ENCODE measurements at places on chromosomes 2 and 18.

- DNase-seq, result no peak
Observed at GRCh38 chr2:202486351-202486750, 110.2 kb downstream of the BMPR2 start.

DNA sequence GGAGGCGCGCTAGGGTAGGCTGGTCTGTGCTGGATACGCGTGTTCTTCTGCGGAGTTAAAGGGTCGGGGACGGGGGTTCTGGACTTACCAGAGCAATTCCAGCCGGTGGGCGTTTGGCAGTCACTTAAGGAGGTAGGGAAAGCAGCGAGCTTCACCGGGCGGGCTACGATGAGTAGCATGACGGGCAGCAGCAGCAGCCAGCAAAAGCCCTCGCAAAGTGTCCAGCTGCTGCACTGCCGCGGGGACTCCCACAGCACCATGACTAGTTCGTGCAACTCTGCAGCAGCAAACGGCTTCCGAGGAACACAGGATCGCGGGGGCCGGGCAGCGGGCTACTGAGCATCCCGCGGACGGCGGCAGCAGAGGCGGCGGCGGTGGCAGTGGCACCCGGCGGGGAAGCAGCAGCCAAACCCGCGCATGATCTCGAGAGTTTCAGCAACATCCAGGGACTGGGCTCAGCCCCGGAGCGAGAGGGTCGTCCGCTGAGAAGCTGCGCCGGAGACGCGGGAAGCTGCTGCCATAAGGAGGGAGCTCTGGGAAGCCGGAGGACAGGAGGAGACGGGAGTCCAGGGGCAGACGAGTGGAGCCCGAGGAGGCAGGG, 368 bp downstream of the TMEFF2 start:
- DNase-seq, result no peak

DNA sequence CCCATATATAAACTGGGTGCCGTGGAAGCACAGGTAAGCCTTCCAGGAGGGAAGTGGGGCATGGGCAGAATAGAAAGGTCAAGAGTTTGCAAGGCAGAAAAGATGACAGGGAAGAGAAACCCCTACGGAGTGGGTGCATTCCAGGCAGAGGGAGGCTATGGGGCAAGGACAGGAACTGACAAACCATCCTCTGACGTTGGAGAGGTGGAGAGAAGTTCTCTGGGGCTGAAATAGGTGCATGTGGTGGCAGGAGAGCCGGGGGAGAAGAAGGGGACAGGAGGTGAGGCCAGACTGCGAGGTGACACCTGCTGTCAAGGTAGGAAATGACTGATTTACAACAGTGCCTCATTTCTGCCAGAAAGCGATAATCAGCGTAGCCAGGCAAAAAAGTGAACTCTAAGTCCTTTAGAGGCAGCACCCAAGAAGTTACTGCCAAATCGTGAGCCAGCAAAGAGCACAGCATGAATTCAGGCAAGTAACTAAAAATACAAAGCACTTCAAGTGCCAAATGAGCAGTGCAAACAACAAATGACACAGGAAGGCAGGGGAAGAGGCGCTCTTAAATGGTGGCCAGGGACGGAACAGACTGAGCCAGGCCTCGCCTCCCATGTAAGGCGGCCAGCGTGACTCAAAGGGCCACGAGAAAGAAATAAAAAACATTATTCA, 113.3 kb upstream of the ACVR1C start:
- DNase-seq, result no peak

DNA sequence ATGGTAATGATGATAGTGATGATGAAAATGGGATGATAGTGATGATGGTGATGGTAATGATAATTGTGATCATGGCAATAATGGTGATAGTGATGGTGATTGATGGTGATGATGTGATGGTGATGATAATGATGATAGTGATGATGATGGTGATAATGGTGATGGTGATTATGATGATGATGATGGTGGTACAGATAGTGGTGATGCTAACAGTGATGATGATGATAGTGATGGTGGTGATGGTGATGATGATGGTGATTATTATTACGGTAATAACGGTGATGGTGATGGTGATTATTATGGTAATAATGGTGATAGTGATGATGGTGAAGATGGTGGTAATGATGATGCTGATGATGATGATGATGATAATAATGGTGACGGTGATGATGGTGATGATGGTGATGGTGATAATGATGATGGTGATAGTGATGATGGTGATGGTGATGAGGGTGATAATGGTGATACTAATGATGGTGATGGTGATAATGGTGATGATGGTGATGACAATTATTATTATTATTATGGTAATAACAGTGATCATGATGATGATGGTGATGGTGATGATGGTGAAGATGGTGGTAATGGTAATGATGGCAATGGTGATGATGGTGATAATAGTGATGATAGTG, 151.0 kb downstream of the ZNF516 start:
- DNase-seq, result no peak

- DNase-seq, result no peak
Observed at GRCh38 chr18:48994044-48994651, 43.4 kb upstream of the SMAD7 start.

DNA sequence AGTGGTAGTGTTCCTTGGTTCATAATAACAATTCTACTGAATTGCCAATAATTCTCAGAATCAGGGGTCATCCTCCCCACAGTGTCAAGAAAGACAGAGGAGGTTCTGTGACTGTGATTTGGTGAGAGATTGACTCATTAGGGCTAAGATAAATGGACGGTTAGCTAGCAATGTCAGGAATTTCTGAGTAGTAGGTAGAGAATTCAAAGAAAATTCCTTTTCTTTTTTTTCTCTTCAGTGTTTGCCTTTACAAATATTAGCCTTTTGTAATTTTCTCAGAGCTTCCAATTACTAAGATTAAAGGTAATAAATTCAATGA, 16.8 kb upstream of the CRIM1 start:
- no peak for DNase-seq

DNA sequence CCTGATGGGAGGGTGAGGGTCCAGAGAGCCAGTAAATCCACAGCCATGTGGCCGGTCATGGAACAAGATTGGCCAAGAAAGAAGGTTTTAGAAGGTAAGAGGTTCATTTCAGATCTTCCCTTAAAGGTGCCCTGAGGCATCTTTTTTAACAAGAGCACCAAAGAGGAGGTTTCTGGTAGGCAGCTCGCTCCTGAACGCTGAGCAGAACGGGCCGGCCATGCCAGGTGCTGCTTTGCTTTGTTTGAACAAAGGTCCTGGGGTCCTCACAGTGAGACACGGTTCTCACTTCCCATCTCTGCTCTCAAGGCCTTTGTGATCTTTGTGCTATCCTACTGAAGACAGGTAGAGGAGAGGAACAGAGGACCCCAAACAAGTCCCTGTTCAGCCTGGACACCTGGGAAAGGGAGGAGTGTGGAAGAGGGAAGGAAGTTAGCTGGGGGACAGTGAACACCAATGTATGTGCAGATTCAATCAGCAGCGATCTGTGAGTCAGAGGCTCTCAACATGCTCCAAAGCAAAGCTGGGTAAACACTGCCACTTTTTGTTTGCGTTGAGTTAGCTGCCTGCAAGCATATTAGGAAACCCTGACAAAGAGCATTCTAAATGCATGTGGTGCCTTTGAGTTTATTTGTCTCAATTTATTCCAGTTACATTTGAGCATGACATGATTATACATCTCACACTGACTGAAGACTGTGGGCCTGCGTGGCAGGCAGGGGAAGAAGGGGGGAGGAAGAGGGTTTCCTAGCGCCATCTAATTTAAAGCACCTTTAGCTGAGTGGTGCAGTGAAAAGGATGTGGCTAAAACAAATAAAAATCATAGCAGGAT, 102.4 kb downstream of the ASB1 start:
- DNase-seq, result no peak

GRCh38 chr2:33136566-33136965, 189.8 kb downstream of the LTBP1 start:
- no peak for DNase-seq
